Central memory CD8-positive, alpha-beta T cell (primary cell): ENCODE measurements at places on chromosomes 1 and 21.

DNA sequence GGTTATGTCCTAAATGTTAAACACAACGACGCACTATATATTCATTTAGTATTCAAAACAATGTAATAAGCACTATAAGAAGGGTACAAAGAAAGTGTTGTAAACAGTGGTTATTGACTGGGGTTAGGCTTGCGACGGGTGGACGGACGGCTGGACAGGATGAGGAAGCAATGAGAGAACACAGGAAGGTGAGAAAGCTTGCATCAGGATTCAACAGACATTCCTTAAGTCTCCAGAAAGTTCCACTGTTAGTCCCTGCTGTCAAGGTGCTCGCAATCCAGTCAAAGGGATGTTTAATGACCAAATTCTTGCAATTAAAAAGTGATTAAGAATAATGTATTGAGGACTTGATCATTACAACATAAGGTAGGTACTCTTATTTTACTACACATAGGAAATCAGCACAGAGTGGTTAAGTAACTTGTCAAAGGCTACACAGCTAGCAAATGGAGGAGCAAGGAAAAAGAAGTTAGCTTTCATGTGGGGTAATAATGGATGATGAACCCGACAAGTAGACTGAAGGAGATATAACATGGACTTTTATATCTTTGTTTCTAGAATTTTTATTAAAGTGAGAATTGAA lies 994 bp upstream of the ACBD6 start:
- DNase-seq = no peak

DNA sequence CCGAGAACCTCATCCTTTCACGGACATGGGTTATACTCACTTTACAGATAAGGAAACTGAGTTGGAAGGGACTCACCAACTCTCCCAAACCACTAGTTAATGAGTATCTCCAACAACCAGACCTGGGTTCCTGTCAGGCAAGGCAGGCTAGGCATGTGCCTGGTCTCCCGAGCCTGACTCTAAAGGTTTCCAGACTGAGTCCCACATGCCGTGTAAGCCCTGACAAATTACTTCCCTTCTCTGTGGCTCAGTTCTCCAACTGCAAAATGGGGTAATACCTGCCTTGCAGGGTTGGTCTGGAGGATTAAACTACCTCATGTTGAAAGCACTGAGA lies 34.3 kb downstream of the SSBP3 start:
- DNase-seq = no peak

GRCh38 chr21:44704636-44705001 lies 6.8 kb downstream of the TSPEAR start:
- no peak for DNase-seq

DNA sequence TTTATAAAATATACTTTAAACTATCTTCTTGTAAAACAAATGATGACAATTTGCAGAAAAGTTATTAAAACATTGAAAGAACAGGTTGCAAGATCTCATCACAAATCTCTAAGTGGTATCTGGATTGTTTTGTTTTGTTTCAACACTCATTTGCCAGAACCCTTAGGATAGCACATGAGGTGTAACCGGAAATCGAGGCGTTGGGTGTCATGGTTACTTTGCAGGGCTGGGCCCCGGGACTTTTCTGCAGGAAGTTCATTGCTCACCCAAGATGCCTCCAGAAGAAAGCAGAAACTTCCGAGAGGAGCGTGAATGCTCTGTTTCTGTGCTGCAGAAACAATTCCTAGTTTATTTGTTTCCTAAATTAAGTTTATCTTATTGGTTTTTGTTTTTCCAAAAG lies 2.5 kb downstream of the DISC1 start:
- DNase-seq = no peak

- no peak for DNase-seq
Measured at GRCh38 chr1:180269645-180270529, 39.8 kb downstream of the LHX4 start.

- no peak for DNase-seq
Measured at GRCh38 chr1:245600658-245601057, 445.9 kb downstream of the KIF26B start.

DNA sequence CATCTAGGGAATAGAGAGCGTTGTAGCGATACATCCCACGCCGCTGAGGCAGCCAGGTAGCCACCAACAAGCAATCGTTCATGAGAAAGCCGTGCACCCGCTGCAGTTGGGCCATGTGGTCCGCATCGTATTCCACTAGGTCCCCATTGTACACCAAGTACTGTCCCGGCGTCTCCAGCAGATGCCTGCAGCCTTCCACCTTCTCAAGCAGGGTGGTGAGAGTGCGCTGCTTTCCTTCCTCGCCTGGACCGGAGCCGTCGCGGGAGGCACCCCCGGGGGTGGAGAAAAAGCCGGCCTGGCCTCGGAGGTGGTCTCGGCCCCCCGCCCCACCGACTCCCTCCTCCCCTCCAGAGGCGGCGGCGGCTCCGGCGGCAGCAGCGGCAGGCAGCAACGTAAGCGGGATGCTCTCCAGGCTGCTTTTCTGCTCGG lies 595 bp downstream of the EXOC8 start:
- no peak for DNase-seq

- no peak for DNase-seq
Measured at GRCh38 chr1:204443871-204444581, 32.4 kb upstream of the PPP1R15B start.

DNA sequence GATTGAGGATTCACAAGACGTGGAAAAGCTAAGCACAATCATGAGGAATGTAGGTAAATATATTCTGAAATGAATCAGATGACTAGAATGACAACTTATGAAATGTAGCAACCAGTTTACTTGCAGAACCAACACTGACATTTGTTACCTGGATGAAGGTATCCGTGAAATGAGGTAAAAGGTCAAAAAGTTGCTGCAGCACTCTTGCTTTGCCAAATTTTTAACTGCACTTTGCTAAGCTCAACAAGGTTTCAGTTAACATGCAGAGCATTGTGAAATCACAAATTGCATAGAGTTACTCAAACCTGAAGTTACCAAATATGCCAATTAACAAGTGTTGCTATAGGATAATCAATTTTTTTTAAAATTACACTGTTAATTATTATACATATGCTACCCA lies 1280.1 kb downstream of the KCNT2 start:
- DNase-seq = no peak

DNA sequence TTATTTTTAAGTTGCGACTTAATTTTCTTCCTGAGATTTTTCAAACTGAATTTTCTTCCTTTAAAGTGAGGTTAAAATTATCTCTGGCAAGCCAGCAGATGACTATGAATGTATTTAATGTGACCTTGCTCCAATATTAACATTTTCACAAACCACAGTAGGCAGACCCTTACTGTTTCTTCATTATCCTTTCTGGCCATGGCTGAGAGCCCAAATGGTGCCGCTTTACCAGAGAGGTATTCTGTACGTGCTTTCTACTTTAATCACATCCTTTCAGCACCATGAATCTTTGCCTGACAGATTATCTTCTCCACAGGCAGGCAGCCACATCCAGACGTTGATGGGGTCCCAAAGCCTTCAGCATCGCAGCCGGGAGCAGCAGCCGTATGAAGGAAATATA lies 129.6 kb downstream of the LRRC40 start:
- no peak for DNase-seq

- DNase-seq = no peak
Measured at GRCh38 chr1:1260843-1261560, 12.7 kb downstream of the UBE2J2 start.

DNA sequence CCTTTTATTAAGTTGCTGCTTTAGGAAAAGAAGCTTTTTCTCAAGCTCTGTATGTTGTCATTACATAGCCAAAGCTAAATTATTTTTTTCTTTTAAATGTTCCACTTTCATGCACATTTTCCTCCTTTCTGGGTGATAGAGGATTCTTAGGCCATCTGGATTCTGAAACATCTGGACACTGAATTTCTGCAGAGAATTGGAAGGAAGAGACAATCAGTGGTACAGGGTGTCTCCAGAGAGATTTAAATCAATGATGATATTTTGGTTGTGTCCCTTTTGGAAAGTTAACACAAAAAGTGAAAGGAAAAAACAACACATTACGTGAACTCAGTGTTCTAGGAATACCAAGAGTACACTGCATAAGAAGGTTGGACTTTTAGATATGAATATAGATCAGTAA lies 211.4 kb upstream of the PKN2 start:
- no peak for DNase-seq

DNA sequence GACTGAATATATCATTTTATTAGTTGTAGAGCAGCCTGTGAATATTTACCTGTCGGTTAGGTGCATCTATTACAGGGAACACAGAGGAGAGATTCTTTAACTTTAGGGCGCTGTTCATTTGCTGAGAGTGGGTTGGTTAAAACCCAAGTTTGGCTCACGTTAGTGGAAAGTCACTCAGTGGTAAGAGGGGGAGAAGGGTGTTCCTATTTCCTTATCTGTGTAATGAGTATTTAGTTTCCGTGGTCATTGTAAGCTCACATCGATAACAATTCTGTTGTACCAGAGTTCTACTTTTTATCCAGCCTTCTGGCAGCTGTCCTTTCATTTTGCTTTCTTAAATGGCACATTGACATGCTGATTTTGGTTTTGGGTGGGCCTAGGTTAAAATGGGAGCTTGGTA lies 773.2 kb upstream of the ADAMTS5 start:
- DNase-seq = no peak

DNA sequence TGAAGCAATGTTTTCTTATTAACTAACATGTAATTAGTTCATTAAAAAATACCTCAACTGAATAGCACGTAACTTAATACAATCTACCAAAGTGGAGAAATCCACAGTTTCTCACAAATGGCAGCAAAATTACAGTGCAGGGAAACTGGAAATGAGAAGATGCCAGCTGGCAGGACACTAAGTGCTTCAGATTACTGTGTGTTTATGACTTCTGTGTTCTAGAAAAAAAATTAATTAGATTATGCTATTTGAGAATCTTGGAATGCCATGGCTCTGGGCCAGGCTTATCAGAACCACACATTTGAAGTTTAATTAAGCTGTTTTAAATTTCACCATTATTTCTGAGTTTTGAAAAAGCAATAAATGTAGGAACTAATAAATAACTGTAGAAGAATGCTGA lies 357.6 kb downstream of the TGFB2 start:
- DNase-seq = no peak

- DNase-seq = no peak
Measured at GRCh38 chr1:241823925-241824324, 24.1 kb upstream of the EXO1 start.

- no peak for DNase-seq
Measured at GRCh38 chr21:32349333-32349944, 43.4 kb downstream of the URB1 start.

DNA sequence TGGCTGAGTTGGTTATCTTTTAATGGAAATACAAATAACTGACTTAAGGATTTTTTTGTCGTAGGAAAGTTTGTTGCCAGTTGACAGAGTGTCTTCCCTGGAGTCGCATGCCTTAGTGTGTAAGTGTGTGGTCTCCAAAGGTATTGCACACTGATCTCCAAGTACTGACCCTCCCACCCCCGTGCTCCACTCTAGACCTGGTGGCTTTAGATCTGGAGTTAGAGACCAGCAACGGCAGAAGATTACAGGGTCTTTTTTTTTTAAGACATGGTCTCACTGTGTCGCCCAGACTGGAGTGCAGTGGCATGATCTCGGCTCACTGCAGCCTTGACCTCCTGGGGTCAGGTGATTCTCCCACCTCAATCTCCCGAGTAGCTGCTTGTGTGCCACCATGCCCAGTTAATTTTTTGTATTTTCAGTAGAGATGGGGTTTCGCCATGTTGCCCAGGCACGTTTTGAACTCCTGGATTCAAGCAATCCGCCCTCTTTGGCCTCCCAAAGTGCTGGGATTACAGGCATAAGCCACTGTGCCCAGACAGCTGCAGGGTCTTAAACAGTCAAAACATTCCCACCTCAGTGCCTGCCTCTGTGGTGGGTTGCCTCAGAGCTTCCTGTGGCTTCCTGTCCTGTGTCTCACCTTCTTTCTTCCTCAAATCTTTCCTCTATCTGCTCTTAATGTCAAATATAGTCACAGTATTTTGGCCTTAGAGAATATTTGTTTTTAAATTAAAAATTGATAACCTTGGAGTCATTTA lies 6.9 kb downstream of the TRAPPC10 start:
- no peak for DNase-seq

DNA sequence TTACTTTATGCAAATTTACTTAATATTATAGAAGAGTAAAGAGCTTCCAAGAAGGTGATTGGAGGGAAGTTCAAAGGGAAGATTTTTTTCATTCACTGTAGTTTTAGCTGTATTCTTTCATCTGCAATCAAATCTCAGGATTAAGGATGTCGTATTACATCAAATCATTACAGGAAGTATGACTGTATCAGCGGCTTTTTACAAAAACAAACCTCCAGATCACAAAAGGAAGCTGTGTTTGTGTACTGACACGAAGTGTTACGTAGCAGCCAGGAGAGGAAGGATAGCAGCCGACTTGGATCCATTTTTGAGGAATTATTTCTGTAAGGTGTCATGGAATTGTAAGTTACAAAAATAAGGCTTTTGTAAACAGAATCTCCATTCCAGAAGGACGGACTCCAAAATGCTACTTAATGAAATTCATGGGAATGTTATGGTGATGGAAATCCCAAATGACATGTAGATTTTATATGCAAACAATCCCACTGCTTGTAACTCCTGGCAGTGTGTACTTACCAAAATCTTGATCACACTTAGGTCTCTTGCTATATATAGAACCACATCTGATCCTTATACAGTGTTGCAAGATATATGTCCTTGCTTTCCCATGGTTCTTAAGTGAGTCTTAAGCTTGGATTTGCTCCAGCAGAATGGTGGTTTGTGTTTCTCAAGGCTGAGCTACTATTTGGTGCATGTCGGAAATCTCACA lies 49.8 kb downstream of the KCNJ15 start:
- no peak for DNase-seq

DNA sequence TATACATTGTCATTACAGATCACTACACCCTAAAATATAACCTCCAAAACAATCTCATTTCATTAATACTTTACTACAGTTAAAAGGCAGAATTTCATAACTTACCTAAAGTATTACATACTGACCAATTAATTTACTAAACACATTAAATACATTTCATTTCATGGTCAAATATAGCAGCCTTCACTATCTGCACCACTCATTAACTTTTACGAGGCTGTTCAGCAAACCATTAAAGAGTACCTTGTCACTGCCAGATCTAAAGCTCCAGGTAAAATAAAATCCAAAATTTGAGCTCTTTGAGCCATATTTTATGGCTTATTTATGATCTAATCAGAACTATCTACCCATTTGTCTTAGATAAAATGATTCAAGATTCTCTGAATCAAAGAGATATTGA lies 66.4 kb upstream of the RBM34 start:
- DNase-seq = no peak

- no peak for DNase-seq
Measured at GRCh38 chr1:174967845-174968705, 31.7 kb upstream of the CACYBP start.

GRCh38 chr1:155075535-155075934 lies 3.1 kb upstream of the EFNA3 start:
- DNase-seq = no peak

DNA sequence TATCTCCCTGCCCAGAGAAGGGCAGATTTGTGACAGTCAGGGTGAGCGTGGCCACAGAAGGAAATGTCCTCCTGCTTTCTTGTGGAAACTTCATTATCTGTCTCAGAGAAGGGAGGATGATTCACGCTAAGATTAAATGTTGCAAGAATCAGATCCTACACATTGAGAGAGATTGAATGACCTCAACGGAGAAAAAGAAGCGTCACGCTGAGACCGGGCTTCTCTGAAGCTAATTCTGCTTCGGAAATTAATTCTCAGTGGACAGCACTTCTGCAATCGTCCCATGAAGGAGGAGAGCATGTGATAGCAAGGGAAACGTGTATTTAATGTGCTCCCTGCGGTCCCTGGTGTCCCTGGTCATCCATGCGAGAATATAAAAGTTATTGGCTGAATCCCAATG lies 19.8 kb upstream of the C1orf21 start:
- no peak for DNase-seq
